KBM-7 (cell line): ENCODE measurements at places on chromosomes 4 and X.
A peak's percentile ranks its signal among the peaks of the same experiment; 100 is the strongest.

GRCh38 chr4:8607603-8608481, 15.3 kb downstream of the CPZ start:
- DNase-seq, result peak; percentile 37

DNA sequence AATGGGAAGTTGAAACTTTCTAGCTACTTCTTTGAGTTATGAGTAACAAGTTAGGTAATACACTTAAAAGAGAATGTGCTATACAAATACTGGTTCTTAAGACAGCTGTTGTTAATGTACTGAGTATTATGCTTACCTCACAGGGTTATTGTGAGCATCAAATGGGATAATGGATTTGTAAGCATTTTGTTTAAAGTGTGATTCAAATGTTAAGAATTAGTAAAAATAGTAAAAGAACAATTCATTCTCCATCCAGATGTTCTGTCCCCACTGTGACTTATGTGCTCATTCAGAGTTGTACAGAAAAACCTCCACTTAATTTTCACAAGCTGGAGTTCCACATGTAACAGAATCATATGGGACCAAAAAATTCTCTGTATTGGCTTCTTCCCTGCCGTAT, 63.6 kb downstream of the AR start:
- no peak for DNase-seq

GRCh38 chrX:152899111-152899873, 1.4 kb downstream of the ZNF185 start:
- DNase-seq, result no peak

GRCh38 chr4:147820975-147821374, 89.1 kb downstream of the ARHGAP10 start:
- DNase-seq, result no peak

- DNase-seq, result no peak
Measured at GRCh38 chr4:26136615-26137014, 184.2 kb upstream of the RBPJ start.

- DNase-seq, result peak; percentile 26
Measured at GRCh38 chr4:84451546-84451945, 47.5 kb downstream of the NKX6-1 start.

DNA sequence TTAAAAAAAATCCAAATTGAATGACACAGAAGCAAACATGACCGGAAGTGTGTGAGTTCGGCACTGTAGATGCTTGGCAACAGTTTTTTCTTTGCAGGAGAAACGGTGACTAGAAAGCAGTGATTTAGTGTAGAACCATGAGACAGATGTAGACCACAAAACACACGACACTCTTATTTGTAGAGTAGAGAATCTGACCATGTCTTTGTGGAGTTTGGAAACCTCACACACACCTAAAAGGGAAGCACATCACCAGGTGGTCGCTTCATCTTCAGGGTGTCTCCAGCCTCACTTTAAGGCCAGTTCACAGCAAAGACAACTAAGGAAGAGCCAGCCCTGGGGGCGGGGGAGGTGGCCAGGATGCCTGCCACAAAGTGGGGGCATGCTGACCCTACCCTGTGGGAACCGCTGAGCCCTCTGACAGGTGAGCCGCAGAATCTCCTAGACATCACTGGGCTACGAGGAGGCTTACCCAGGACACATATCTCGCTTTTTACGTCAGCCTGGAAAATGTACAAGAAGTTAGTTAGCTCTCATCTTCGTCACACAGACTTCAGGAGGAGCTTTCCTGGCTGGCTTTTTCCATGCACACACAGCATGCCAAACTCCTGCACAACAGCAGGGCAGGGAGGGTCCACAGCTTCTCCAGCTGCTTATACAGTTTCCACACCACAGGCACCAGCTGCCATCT, 64.4 kb upstream of the PDLIM3 start:
- no peak for DNase-seq

- no peak for DNase-seq
Measured at GRCh38 chr4:95267081-95267480, 281.7 kb downstream of the UNC5C start.
